ENCODE measurements at places on chromosomes 16 and 17.

- DNase-seq = no peak
Measured at GRCh38 chr16:17938546-17938945, 398.0 kb downstream of the NPIPA8 start.

- no peak for DNase-seq
Measured at GRCh38 chr16:82150549-82150948, 19.5 kb downstream of the MPHOSPH6 start.

DNA sequence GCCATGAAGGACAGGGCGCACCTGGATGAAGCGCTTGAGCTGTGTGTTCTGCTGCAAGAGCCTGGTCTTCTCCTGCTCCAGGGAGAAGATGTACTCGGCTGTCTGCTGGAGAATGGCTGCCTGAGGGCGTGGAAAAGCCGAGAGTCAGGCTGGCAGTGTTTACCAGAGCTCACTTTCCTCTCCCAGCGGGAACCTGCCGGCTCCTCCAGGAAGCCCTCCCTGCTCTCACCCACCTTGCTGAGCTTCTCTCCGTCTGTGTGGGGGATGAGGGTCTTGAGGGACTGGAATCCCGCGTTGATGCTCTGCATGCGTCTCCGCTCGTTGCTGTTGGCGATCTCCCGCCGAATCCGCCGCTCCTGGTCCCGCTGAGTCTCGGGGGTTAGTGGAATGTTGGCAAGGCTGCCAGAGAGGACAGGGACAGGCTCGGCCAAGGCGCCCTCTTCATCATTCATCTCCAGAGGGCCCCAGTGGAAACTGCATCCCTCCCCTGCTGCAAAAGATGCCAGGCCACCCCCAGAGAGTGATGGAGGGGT is 10.5 kb downstream of the TFAP4 start:
- no peak for DNase-seq

- DNase-seq = no peak
Measured at GRCh38 chr17:33523577-33523981, 230.5 kb upstream of the ASIC2 start.
